Keratinocyte (primary cell): ENCODE measurements at places on chromosomes 5 and 9. TPM values are rescaled to one million over a fixed set of nuclear protein-coding genes. Genes with fewer than 3 reads are reported as not detected.

DNA sequence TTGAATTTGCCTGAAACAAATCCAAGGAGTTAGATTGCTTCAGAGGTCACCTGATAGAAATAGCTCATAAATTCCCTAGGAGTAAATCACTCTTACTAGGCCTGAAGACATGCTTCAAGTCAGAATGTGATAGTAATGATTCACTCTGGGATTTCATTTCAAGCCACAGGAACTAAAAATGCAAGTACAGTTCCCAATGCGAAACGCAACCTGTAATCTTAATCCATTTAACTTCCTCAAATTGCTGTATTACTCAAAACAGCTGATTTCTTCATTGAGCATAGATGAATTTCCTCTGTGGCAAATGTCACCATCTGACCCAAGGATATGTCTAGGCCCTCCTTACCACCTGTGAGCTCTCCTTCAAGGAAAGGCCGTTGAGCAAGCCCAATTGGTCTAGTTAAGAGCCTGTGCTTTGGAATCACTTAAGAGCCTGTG lies 32.1 kb upstream of the IL6ST start:
- DNase-seq, result peak; percentile 60

GRCh38 chr9:27638716-27639115 lies 65.4 kb upstream of the C9orf72 start:
- DNase-seq, result no peak

The PCDHGA4 gene
- 0.05 to 0.15 TPM (median 0.14 TPM) in 3 replicates for polyA plus RNA-seq

DNA sequence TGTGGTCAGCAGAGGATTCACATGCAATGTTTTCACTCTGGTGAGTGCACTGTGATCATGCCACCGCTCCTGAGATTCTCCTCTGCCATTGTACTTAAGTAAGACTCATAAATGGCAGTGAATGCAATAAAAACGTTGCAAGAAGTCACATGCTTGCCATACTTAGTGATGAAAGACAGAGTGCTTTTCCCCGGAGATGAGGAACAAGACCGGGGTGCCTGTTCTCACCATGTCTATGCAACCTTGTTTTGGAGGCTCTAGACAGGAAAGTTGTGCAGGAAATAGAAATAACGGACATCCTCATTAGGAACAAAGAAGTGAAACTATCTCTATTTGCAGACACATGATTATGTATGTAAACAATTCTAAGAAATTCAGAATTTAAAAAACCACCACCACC lies 84.7 kb upstream of the IRX2 start:
- no peak for DNase-seq

GRCh38 chr5:84724181-84724580 lies 339.5 kb upstream of the EDIL3 start:
- DNase-seq, result no peak

The ACSL6 gene
- polyA plus RNA-seq, result 0.18 to 0.22 TPM (median 0.18 TPM) in 3 replicates

GRCh38 chr9:128742401-128742800 lies 18.5 kb upstream of the ZDHHC12 start:
- DNase-seq, result no peak

- no peak for DNase-seq
These were observed 142.3 kb downstream of the GRIA1 start for GRCh38 chr5:153632748-153633290.

- DNase-seq, result no peak
These were observed 7.3 kb downstream of the CACFD1 start for GRCh38 chr9:133467101-133467500.

The SIT1 gene
- not detected in 3 replicates for polyA plus RNA-seq

- DNase-seq, result no peak
These were observed 957.8 kb upstream of the CTNND2 start for GRCh38 chr5:12861886-12862654.

The FTMT gene
- not detected in 3 replicates for polyA plus RNA-seq

DNA sequence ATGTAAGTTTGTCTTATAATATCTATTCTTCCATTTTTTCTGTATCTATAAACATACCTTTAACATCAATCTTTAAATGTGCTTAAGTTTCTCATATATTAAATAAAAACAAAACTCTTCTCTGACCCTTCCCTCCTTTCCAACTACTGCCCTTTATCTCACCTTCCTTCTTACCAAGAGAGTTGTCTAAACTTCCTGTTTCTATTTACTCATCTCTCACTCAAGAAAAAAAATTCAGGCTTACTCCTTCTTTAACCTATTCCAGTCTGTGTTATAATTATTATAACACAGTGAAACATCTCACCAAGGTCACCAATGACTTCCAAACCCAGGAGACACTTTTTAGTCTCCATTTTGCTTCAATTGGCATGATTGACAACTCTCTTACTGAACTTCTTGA lies 140.9 kb downstream of the CCDC171 start:
- no peak for DNase-seq

- no peak for DNase-seq
These were observed 7.2 kb upstream of the LCN2 start for GRCh38 chr9:128142061-128142460.

- no peak for DNase-seq
These were observed 13.5 kb downstream of the NR6A1 start for GRCh38 chr9:124757616-124758015.

DNA sequence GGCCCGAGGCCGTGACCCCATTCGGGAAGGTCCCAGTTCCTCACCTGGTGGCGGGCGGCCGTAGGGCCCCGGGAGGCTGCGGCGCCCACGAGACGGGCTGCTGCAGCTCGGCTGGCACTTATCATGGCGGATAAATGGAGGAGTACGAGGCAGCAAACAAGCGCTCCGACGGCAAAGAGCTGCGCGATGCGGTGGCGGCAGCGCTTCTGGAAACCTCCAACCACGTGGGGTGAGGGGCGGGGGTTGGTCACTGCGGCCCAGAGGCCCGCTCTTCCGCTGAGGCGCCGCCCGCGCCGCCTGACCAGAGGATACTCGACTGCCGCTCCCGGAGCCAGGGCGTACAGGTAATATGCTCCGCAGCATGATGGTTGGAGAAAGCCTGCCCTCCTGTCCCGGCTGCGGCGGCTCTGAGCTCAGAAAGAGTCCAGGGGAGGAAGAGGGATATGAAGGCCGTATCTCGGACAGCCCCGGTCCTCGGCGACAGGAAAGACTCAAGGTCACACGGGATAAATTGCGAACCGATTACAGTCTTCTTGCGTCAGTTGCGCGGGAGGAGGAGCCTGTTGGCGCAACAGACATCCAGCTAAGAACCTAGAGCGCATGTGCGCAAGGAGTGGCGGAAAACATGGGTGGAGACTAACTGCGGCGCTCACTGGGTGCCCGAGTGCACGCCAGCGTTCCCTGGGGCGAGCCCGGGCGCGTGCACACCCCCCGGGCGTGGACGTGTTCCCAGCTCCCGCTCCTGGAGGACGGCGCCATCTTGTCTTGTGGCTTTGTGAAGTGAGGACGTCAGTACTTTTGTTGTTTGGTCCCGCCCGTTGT lies at the start of gene HSPA9:
TSS of gene HSPA9 (minus strand) at position 208 of the 822 bp plus-strand sequence. CDS start at position 125, 83 bp downstream.
- DNase-seq, result peak; percentile 98
